ENCODE measurements at places on chromosomes 11 and 22.
A peak's percentile ranks its signal among the peaks of the same experiment; 100 is the strongest.

- DNase-seq = no peak
These were observed 368.3 kb downstream of the CADM1 start for GRCh38 chr11:115135936-115136335.

- peak; percentile 78 for DNase-seq
These were observed 114.4 kb upstream of the BLID start for GRCh38 chr11:122230385-122230755.

GRCh38 chr22:30876915-30877553 lies 91.5 kb downstream of the MORC2 start:
- DNase-seq = peak; percentile 31

DNA sequence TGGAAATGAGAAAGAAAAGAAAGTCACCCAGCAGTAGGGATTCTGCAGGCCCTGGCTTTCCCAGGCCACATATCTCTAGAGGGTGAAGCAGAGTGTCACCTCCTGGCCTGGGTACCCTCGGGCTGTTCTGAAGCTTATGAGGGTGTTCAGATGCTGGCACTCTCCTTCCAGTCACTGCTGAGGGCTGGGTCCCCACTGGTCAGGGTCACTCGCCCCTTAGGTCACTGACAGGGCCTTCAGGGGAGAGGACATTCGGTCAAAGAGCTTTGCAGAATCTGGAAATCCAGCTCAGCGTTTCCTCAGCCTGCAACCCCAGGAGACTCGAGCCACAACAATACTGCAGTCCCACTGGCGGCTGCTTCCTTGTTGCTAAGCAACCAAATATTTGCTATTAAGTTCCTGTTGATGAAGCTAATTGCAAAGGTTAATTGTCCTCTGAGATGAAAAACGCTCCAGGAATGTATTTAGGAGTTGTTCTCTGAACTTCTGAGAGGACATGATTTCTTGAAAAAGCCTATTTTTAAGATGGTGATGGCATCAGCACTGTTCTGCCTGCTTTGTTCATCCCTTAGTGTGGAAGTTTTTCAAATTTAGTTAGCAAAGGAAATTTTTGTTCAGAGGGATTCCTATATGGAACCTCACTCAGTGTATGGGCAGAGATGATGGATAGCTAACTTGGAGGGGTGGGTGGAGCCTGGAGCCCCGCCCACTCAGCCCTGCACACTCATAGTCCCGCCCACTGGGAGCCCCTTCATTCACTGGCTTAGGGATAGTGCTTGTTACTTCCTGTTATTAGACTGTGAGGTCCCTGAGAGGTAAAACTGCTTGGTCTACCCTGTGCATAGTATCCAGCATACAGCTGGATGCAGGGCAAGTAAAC lies 109.2 kb downstream of the CSNK2A3 start:
- DNase-seq = peak; percentile 3

GRCh38 chr11:123478352-123478987 lies 48.4 kb downstream of the GRAMD1B start:
- DNase-seq = peak; percentile 83

DNA sequence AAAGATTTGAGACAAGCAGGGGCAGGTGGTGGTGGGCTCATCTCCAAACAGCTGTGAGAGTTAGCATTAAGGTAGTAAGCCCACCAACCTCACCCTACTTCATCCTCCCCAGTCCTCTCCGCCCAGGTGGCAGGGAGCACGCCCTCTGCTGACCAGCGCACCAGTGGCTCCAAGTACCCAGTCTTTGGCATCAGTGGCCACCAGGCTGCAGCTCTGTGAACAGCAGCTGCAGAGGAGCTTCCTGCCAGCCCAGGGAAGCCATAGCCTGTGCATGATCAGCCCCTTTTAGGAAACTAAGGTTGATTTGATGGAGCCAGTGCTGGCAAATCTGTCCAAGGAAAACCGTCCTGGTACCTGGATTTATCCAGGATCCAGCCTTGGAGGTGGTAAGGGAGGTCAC lies 21.7 kb downstream of the CAVIN3 start:
- peak; percentile 32 for DNase-seq

DNA sequence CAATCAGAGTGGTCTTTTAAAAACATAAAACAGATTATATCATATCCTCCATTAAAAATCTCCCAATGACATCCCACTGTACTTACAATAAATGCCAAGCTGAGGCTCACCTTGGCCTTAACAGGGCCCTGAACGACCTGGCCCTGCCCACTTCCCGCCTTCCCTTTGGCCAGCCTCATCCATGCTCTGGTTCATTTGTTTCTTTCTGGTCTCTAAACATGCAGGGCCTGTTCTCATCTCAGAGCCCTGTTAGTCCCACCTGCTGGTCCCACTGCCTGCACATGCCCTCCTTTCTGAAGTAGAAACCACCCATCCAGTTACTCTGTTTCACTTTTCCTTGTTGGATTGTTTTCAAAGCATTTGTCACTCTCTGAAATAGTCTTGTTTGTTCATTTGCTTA lies 227.4 kb downstream of the INSC start:
- no peak for DNase-seq

DNA sequence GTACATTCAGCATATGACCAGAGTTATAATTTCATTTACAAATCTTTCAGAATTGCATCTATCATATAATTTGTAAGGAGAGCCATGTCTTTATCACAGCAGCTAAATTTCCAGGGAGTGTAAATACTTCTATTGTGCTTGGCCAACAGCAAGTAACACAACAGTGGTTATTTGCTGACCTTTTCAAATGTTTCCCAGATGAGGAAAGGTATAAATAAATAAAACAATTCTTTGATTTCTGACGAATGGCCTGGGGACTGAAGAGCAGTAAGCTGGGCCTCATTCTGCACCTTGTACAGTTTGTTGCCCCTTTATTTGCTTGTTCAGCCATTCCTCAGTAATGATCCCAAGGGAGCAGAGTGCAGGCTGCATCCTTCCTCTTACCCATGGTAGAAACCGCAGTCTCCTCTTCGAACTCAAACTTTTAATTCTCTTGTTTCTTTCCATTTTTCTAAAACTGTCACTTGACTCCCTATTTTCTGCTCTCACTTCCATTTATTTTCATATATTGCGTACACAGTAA lies 132.8 kb downstream of the DDX10 start:
- DNase-seq = no peak

DNA sequence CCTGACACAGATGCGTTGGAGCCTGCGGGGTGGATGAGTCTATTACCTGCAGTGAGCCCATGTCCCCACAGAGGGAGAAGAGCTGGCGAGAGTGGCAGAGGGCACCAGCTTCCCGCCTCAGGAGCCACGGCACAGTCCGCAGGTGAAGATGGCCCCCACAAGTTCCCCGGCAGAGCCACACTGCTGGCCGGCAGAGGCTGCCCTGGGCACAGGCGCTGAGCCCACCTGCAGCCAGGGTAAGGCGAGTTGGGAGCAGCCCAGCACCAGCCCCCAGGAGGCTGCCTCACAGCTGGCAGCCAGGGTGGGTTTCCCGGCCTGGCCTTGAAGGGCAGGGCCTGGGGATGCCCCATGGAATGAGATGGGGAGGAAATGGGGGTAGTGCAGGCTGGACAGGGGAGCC lies 5.2 kb upstream of the SUSD2 start:
- DNase-seq = no peak

DNA sequence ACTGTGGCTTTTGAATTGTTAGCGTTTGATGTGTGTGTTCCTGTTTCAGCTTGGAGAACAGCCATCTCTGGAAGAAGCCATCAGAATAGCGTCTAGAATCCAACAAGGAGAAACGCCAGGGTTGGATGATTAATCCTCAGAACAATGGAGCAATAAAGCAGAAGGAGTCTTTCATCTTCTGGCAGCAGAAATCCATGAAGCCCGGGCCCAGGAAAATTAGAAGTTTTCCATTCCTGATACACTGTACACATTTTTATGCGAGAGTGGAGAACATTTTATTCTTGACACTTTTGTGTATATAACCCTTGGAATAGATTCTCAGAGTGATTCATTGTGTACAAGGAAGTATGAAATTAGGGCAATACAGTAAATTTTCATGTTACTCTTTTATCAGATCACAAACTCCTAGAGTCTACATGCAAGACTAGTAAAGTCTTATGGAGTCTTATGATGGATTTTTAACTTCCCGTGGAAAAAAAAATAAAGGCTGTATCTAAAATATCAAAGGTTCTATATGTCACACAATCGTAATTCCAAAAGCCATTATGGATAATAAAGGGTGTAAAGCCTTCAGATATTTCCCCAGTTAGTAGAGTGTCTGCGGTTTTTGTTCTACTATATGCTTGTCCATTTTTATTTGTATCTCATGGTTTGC lies 45.9 kb upstream of the WEE1 start:
- peak; percentile 94 for DNase-seq

GRCh38 chr11:36077886-36078685 lies 134.2 kb downstream of the LDLRAD3 start:
- no peak for DNase-seq

DNA sequence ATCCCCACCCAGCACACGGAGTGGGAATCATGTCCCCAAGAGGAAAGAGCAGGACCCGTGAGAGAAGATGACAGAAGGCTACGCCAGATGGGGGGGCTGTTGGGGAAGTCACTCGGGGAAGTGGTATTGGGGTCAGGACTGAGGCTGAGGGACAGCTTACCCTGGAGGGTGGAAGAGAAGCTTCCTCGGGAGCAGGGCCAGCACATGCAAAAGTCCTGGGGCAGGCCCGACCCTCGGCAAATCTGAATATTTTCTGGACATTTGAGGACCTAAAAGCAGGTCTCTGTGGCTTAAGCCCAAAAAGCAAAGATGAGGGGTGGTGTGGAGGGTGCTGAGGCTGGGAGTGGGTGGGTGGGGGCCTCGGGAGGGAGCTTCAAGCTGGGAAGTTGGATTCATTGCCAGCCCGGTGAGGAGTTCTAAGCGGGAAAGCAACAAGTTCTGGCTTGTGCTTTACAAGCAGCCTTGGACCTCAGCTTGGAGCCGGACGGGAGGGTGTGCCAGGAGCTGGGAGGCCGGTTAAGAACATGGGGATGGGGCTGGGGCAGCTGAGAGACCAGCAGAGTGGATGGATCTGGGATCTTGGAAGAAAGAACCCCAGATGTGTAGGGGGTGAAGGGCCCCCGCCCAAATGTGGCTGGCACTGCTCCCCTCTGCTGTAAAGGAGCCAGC lies 34.9 kb downstream of the GRAMD4 start:
- DNase-seq = no peak

GRCh38 chr22:29457730-29458129 lies 19.3 kb downstream of the RFPL1 start:
- DNase-seq = peak; percentile 25

DNA sequence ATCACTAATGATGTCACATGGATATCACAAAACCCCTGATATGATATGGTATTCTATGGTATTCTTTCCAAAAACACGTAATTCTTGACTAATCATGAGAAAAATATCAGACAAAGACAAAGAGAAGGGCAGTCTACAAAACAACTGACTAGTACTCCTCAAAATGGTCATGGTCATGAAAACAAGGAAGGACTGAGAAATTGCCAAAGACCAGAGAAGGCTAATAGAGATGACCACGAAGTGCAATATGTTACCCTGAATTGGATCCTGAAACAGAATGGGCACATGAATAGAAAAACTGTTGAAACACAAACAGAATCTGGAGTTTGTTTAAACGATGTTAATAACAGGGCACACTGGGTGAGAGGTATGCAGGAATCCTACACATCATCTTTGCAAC lies 10.2 kb downstream of the CKAP5 start:
- no peak for DNase-seq

DNA sequence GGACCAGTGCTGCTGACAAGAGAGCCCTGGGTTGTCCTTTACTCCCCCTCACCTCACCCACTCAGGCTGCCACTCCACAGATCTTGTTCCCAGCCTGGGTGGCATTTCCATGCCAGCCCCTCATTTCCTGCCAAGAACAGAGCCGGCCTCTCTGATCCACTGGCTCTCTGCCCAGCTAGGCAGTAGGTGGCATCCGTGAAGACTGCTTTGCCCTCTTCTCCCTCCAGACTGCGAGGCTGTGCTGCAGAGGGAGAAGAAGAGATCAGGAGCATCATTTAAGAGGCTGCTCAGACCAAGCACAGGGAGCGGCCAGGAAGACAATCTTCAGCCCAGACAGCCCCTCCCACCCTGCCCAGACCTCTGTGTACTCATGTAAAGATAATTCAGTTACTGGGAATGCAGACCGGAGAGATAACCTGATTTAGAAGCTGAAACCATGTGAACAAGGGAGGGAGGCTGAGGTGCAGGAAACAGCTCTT lies 126.9 kb upstream of the NCAM1 start:
- DNase-seq = no peak

- DNase-seq = no peak
These were observed 12.0 kb downstream of the ALG12 start for GRCh38 chr22:49906071-49906798.

DNA sequence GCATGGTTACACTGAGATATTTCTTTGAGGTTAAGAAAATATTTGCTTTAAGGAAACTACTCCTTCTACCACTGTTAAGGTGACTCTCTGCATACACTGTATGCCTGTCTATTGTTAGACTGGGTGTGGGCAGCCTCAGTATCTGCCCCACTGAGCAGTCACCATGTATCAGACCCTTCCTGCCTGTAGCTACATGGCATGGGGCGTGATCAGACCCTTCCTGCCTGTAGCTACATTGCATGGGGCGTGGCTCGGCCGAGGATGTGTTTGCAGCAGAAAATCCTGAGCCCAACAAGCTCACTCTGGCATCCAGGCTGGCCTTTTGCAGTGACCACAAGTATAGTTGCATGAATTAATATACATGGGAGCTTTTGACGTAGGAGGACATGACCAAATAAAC lies 669.4 kb downstream of the OPCML start:
- DNase-seq = no peak

GRCh38 chr11:3865388-3866193 lies 10.1 kb downstream of the STIM1 start:
- peak; percentile 76 for DNase-seq

GRCh38 chr11:119189393-119189792 lies 4.1 kb downstream of the NHERF4 start:
- DNase-seq = no peak

GRCh38 chr22:29393019-29393608 lies 4.7 kb upstream of the AP1B1 start:
- DNase-seq = no peak

GRCh38 chr11:61695917-61696316 lies 15.7 kb downstream of the DAGLA start:
- peak; percentile 59 for DNase-seq

- no peak for DNase-seq
These were observed 27.5 kb downstream of the ARL14EP start for GRCh38 chr11:30350384-30350783.

- no peak for DNase-seq
These were observed 87.0 kb upstream of the AMOTL1 start for GRCh38 chr11:94681140-94681539.

DNA sequence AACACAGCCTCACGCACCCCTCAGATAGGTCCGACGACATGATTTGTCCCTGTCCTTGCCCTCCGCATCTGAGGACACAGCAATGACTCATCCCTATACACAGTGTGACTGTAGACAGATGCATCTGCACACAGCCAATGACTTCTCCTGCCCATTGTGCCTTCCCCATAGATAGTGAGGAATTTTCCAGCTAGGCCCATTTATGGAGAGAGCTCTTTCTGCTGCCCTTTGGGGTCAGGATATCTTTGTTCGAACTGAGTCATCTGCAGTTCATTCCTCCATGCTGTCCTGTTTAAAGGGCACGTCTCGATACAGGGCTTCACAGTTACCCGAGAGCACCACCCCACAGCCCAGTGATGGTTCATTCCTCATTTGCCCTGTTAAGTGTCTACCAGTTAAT lies 96.7 kb downstream of the LARGE1 start:
- no peak for DNase-seq
